Esophagus (tissue), 2 donors: ENCODE measurements at places on chromosomes 7 and 10. TPM values are rescaled to one million over a fixed set of nuclear protein-coding genes. Genes with fewer than 3 reads are reported as not detected.

Gene PCLO
- 1.6 TPM for polyA plus RNA-seq

Gene SUN3
- 0.02 TPM for polyA plus RNA-seq

Gene GTPBP10
- polyA plus RNA-seq: 9.4 TPM

Gene SKIDA1
- 0.19 TPM for polyA plus RNA-seq

Gene ZNF853
- 0.35 TPM for polyA plus RNA-seq

Gene ATOH7
- polyA plus RNA-seq: 0.02 TPM

Gene ERCC6
- 4.3 TPM for polyA plus RNA-seq

Gene ENO4
- polyA plus RNA-seq: 0.07 TPM

Gene NKX1-2
- polyA plus RNA-seq: 0.33 TPM

Gene SPDYE8
- polyA plus RNA-seq: not detected

Gene LRMDA
- 1.8 TPM for polyA plus RNA-seq

Gene CNNM1
- polyA plus RNA-seq: 0.61 TPM

Gene TSPAN33
- polyA plus RNA-seq: 3.8 TPM

Gene CPXM2
- polyA plus RNA-seq: 1.5 TPM

Gene INHBA
- polyA plus RNA-seq: 0.42 TPM

Gene STOX1
- 1.2 TPM for polyA plus RNA-seq
